ENCODE measurements at places on chromosomes 3 and 15.

- DNase-seq, result no peak
These were observed 577.4 kb upstream of the LMCD1 start for GRCh38 chr3:7924228-7924627.

DNA sequence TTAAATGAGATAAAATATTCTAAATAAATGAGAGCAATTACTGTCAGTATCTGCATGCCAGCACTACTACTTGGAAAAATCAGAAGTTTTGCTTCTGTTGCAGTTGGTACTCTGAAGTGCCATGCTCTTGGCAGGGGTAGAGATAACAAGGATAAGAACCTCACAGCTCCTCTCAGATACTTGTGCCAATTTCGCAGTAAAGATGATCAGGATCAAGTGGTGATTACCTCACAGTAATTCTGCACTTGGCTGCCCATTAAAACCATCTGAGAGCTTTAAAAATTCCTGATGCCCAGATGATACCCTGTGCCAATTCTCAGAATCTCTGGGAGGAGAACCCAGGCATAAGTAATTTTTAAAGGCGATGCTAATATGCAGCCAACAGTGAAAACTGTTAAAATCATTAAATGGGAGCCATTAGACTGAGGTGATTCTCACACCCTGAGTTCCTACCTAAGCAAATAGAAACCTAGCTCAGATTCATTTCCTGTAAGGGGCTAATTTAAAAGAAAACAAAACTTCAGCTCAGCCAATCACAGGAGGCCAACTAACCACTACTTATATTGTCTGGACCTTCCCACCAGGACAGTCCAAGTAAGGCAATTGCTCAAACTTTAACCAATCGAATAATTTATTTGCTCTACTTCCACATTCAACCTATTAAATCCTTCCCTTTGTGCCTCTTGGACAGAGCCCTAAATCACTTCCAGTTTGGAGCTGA, 171.2 kb downstream of the KCNMB2 start:
- DNase-seq, result no peak

- no peak for DNase-seq
These were observed 996 bp downstream of the HCN4 start for GRCh38 chr15:73367624-73368300.

GRCh38 chr3:57006949-57007419, 53.5 kb upstream of the SPATA12 start:
- no peak for DNase-seq

DNA sequence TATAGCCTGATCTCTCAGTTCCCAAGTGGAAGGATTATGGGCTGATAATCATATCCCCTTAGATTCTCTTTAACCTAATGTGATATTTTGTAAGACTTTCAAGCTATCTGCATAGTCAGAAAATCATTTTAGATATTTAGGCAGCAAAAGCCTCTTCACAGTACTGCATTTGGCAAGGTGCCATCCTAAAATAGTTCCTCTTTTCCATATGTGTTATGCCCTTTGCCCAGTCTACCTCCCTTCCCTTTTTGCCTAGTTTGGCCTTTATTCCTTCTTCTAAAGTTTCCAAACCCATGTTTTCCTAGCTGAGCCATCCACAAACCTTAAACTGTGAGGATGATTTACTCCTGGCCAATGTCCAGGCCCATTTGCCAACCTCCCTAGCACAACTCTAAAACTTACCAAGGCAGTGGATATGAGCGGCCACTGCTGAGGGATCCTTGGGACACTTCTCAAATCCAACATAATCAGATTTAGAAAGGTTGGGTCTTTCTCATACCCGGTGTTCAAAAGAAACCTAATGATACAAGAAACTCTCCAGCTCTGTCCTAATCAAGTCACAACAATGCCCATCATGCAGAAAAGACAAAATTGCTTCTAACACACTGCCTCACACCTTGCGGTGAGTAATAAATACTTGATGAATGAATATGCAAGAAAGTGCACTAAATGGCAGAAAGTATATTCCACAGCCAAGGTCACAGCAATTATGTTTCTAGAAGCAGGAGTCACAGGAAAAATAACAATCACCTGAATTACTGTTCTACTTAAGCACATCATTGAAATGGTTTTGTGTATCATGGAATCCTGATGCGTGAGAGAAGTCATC, 493.9 kb downstream of the NLGN1 start:
- no peak for DNase-seq

- no peak for DNase-seq
These were observed 211.1 kb downstream of the P3H2 start for GRCh38 chr3:189909573-189909972.

- DNase-seq, result no peak
These were observed 40.9 kb upstream of the HERC1 start for GRCh38 chr15:63874616-63875015.

GRCh38 chr3:8712045-8712907, 21.3 kb upstream of the CAV3 start:
- DNase-seq, result no peak

DNA sequence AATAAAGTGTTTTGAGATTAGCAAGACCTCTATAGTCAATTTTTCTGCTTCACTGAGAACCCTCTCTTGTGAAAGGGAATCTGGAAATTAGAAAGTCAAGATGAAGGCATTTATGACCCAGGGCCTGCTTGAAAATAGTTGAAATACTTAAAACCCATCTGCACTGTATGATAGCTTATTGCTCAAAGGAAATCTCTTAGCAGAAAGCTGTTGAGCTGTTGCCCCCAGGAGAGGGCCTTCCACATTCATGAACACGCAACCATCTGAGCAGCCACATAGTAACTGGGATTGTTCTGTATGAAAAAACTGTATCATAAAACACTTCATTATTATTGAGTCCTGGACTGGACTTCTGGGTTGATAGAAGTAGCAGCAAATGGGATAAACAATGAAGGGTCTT, 106.4 kb upstream of the PTX3 start:
- no peak for DNase-seq

DNA sequence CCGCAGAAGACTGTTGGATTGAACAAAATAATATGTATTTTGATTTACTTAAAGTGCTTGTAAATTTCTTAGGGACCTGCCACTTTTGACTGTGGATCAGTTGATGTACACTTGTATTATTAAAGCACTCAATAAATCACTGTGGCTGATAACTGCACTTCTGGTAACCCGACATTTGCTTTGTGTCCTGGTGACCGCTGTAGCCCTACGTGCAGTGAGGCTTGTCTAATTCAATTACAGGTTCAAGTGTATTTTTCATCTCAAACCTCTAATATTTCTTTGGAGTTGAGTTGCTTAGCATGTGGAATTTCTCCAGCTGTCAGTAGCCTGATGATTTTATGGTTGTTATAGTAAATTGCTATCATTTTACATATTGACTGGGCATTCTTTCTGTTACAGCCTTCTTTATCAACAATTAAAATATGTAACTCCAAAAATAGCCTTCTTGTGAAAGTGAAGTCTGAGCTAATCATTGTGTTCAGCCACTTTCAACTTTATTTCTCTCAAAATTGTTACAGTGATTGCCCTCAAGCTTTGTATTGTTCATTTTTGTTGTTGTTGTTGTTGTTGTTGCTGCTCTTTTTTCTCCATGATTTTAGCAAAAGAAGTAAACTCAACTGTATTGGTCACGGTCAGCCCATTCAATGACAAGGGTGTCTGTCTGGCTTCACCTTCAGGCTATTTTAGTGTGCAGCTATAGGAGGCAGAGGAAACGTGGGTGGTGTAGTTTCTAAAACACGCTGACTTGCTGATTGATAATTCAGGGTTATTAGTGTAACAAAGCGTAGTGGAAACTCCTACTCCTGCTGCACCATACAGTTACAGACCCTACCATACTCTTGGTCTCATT, 215.1 kb upstream of the UBE2E1 start:
- no peak for DNase-seq

DNA sequence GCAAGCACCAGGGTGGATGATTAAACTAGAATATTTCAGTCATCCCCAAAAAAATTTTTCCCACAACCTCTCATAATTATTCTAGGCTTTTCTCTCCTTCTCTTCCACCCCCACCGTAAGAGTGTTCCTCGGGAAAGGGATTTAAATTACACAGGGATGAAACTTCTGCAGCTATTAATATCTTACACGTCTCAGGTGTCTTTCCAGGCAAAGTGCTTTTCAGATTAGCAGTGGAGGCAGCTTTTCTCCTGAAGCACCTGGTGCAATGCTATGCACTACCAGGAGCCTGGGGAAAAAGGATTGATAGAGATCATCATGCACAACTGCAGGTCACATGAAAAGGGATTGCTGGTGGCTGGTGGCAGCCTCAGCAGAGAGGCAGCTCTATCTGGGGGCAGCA, 250.4 kb downstream of the NTRK3 start:
- no peak for DNase-seq

DNA sequence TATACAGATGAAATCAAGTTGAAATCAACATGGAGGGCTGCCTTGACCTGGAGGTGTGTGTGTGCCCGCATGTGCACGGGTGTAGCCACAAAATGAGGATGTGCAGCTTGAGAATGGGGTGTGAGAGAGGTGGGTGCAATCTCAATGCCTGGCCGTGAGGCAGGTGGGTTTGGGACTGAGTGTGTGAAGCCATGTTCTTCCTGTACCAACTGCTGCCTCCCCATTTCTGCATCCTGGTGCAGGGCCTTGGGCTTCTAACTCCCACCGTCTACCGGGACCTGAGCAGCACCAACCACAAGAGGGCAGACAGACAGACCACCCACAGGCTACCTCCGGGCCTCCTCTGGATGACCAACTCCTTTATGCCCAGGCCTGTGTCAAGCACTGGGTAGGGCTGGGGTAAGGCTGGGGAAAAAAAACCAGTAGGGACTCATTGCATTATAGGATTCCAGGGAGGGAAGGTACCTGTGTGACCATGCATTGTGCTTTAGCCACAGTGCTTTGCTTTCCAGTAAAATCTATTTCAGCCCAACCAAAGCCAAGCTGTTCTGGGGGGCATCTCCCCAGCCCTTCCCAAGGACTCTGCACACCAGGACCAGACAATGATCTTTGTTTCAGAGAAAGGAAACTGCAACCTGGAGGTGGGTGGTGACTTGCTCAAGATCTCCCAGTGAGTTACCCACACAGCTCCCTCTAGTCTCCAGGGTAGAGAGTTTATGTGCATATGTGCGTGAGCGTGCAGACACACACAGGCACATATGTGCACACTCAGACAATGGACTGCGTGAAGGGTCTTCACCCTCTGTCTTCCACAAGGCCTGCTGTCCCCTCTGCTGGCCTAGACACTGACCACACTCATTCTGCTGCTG, 162.2 kb upstream of the TLE3 start:
- DNase-seq, result no peak

DNA sequence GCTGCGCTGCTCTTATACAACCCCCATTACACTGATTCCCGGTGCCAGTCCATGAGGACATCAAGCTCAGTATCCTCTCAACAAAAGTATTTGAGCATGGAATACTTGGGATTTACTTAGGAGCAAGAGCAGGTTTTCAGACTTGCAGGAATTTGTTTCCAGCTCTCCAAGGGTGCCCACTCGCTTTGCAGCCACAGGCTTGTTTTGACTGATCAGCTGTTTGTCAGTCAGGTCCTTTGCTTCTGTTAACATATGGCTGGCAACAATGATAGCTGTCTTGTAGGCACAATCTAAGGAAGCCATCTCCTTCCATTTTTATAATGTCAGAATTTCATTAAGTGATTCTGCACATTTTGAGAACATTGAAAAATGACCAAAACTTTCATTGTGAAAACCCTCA, 38.2 kb upstream of the MCF2L2 start:
- no peak for DNase-seq

DNA sequence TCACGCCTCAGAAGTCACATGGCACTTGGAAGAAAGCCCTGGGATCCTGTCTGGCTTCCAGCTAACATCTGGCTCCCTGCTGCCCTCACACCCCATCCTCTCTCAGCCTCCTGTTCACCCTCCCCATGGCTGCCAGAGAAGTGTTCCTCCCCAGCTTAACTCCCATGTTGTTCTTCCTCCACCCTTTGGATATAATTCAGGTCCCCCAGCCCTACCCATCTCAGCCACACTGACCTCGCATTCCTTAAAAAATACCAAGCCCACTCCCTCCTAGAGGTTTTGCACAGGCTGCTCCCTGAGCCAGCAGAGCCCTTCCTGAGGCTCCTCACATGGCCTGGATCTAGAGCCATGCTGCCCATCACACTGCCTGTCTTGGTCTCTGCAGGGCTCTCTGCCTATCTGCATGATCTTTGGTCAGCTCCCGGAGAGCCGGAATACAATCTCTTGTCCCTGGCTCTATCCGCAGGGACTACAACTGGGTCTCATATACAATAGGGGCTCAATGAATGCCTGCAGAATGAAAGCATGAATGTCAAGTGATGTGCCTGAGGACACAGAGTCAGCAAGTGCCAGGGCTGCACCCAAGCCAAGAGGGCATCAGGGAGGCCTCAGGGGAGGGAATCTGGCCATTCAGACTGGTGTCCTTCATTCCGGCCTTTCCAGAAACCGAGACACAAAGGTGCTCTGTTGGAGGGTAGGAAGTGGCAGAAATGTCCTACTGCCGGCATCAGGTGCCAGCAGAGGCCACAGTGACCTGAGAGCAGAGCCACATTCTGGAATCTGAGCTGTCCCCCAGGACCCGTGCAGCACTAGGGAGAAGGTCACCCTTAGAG, 3.8 kb upstream of the TKT start:
- DNase-seq, result no peak

GRCh38 chr15:67828278-67828968, 3.1 kb downstream of the SKOR1 start:
- DNase-seq, result no peak

DNA sequence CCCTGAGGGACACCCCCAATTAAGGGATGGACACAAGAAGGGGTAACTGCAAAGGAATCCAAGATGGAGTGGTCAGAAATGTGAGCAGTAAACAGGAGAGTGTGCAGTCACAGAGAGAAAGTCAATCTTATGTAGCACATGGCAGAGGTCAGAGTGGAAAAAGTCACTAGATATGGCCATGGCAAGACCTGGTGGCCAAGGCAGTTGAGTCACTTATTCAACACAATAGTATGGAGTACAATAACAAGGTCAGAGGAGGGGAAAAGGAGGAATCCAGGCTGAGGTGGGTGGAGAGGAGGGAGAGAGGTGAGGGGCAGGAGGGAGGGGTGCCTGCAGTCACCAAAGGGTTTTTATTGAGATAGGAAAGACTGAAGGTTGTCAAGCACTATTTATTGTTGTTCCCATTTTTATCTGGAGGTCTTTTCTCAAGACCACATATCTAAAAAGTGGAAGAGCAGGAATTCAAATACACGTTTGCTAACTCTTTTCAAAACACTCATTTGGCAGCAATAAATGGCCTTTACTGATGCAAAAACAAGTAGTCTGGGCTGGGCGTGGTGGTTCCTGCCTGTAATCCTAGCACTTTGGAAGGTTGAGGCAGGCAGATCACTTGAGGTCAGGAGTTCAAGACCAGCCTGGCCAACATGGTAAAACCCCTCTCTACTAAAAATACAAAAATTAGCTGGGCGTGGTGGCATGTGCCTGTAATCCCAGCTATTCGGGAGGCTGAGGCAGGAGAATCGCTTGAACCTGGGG, 53.3 kb upstream of the ARHGEF3 start:
- no peak for DNase-seq

GRCh38 chr15:49135911-49136310, 19.5 kb downstream of the COPS2 start:
- DNase-seq, result no peak
